ENCODE measurements at places on chromosomes 13 and 19. TPM values are rescaled to one million over a fixed set of nuclear protein-coding genes. Genes with fewer than 3 reads are reported as not detected.

- no peaks in the 10 kb centered on the region for H3K27me3 ChIP-seq
- H3K4me1 ChIP-seq, result no peaks in the 10 kb centered on the region
- peak overlapping the region; percentile 48 for H3K27ac ChIP-seq
- H3K36me3 ChIP-seq, result no peaks in the 10 kb centered on the region
Observed at GRCh38 chr13:46668302-46668720, 115.3 kb downstream of the LRCH1 start.

- H3K4me1 ChIP-seq, result no peaks in the 10 kb centered on the region
- no peaks in the 10 kb centered on the region for H3K36me3 ChIP-seq
- no peak for DNase-seq
- no peak overlapping the region for H3K4me3 ChIP-seq
- H3K27ac ChIP-seq, result no peak overlapping the region
- H3K27me3 ChIP-seq, result no peaks in the 10 kb centered on the region
Observed at GRCh38 chr13:65339241-65339640, 1890.9 kb downstream of the PCDH9 start.

GRCh38 chr13:93635616-93636032 lies 409.0 kb downstream of the GPC6 start:
- H3K36me3 ChIP-seq, result no peaks in the 10 kb centered on the region
- no peaks in the 10 kb centered on the region for H3K27me3 ChIP-seq
- DNase-seq, result no peak
- H3K4me3 ChIP-seq, result no peak overlapping the region

- H3K4me1 ChIP-seq, result peaks cover 33% of the 10 kb centered on the region
- H3K27me3 ChIP-seq, result no peaks in the 10 kb centered on the region
- no peaks in the 10 kb centered on the region for H3K36me3 ChIP-seq
- H3K27ac ChIP-seq, result no peak overlapping the region
- DNase-seq, result no peak
- no peak overlapping the region for H3K4me3 ChIP-seq
Observed at GRCh38 chr13:20716951-20717350, 13.5 kb downstream of the IL17D start.

GRCh38 chr13:29547153-29547552 lies 48.3 kb downstream of the SLC7A1 start:
- H3K4me3 ChIP-seq, result no peak overlapping the region
- peaks cover 61% of the 10 kb centered on the region for H3K36me3 ChIP-seq
- no peak for DNase-seq
- H3K27me3 ChIP-seq, result no peaks in the 10 kb centered on the region

- no peak overlapping the region for H3K27ac ChIP-seq
- H3K4me3 ChIP-seq, result no peak overlapping the region
- no peaks in the 10 kb centered on the region for H3K4me1 ChIP-seq
- H3K27me3 ChIP-seq, result no peaks in the 10 kb centered on the region
- H3K36me3 ChIP-seq, result no peaks in the 10 kb centered on the region
Observed at GRCh38 chr13:29081036-29081435, 260.9 kb downstream of the MTUS2 start.

- peaks cover 9% of the 10 kb centered on the region for H3K4me1 ChIP-seq
- no peak overlapping the region for H3K4me3 ChIP-seq
- DNase-seq, result no peak
- H3K27ac ChIP-seq, result no peak overlapping the region
Observed at GRCh38 chr19:46232029-46232428, 2.5 kb downstream of the IGFL1 start.

DNA sequence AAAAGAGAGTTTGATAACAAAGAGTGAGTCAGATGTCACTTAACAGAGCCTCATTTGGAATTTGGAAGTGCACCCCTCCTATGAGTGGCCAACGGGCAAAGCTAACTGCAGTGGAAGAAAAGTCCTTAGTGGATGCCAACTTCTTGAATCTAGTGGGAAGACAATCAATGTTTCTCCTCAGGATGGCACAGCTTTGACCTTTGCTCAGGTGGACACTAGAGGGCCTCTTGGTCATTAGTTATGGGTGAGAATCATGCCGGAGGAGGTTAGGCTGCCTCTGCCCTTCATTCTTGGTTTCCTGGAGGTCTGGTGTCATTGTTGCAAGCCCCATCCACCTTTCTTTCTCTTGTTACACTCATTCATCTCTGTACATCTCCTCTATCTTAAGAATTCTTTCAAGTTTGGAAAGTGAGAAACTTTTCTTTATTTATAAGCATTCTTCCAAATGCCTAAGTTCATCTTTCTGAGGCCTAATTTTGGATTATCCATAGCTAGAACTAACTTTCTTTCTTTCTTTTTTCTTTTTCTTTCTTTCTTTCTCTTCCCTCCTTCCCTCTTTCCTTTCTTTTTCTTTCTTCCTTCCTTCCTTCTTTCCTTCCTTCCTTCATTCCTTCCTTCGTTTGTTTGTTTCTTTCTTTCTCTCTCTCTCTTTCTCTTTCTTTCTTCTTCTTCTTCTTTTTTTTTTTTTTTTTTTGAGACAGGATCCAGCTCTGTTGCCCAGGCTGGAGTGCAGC lies 327.2 kb upstream of the TSHZ3 start:
- H3K27me3 ChIP-seq, result no peaks in the 10 kb centered on the region
- no peak overlapping the region for H3K4me3 ChIP-seq
- no peak overlapping the region for H3K27ac ChIP-seq
- H3K4me1 ChIP-seq, result no peaks in the 10 kb centered on the region

- H3K4me3 ChIP-seq, result peak overlapping the region; percentile 96
- peak; percentile 60 for DNase-seq
- peaks cover 20% of the 10 kb centered on the region for H3K4me1 ChIP-seq
- H3K36me3 ChIP-seq, result no peaks in the 10 kb centered on the region
Observed at GRCh38 chr19:3184847-3185460, 776 bp upstream of the NCLN start.

The MATK gene
- 1.1 TPM for total RNA-seq

The TEX26 gene
- total RNA-seq, result not detected

The TLE2 gene
- 5.4 TPM for total RNA-seq

The KCNC3 gene
- total RNA-seq, result 0.57 TPM

The HDGFL2 gene
- total RNA-seq, result 21.2 TPM

The LILRA1 gene
- 0.38 TPM for total RNA-seq

The PSG5 gene
- total RNA-seq, result not detected
